Cortex of kidney (tissue), 1 donor: ENCODE measurements at places on chromosomes 2 and 18.
A peak's percentile ranks its signal among the peaks of the same experiment; 100 is the strongest.

GRCh38 chr2:39593439-39594393, 72.0 kb upstream of the TMEM178A start:
- no peak for DNase-seq

GRCh38 chr2:226420646-226421045, 379.0 kb downstream of the IRS1 start:
- no peak for DNase-seq

- no peak for DNase-seq
These were observed 421.3 kb downstream of the NYAP2 start for GRCh38 chr2:225820826-225821225.

DNA sequence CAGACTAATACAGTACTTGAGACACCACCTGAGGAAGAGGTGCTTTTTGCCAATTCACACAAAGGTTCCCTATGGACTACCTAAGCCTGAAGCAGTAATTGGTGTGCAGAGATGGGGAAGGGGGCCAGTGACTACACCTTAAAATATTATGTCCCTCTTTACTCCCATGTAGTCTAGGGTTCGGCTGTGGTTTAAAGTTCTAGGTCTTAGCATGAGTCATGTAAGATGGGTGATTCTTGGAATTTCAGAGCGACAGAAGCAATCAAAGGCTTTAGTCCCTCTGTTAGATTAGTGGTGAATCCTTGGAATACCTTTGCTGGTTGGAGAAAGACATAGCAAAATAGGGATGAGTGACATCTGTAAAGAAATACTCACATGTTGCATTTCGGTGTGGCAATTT, 14.3 kb upstream of the CCDC85A start:
- no peak for DNase-seq

DNA sequence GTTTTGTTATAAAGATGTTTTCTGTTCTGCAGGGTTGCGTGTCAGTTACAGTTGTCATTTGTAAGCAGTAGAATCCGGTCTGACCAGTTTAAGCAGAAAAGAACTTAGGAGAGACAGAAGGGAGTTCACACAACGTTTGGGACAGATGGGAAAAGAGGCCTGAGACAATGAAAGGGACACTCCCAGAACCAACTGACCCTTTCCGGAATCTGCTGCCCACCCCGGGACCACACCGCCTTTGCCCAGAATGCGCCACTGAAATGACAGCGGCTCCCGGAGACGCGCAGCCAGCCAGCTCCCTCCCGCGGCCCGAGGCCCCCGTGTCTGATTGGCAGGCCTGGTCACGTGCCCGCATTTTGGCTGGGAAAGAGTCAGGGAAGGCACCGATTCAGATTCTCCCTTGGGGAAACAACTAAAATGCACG, 244.6 kb downstream of the BCL2 start:
- no peak for DNase-seq

DNA sequence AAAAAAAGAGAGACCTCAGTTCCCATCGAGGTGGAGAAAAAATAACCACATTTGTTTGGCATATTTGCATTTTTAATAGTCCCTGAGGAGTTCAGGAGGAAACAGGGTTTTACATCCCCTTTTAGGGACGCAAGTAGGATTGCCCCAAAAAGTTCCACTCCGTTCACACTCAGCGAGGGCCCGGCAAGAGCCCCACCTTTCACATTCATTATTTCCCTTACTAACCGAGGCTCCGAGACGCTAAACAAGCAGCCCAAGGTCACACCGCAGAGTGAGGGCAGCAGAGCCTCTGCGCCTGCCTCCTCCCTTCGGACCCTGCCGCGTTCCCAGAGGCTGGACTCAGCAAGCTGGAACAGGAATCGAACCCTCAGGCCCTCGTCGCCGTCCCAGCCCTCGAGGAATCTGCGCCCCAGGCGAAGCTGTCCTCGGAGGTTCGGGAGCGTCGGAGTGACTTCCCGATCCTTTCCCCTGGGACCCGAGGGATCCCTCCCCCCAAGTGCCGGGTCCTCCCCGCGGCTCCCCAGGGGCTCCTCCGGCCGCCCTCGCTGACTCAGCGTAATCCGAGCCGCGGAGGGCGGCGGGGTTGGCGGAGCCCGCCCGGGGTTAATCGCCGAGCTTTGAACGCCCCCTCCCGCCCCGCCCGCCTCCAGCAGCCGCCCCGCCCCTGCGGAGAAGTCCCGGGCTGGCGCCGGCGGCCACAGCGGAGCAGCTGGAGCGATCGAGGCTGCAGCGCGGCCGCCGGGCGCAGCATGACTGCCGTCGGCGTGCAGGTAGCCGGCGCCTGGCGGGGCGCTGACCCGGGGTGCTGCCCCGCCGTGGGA, at the start of gene TMEM37:
Gene TMEM37, plus strand, starts transcription at position 700 of the 821 bp plus-strand sequence. Its CDS starts 50 bp downstream, at position 750.
- DNase-seq = peak; percentile 41
